Aorta (tissue), 5 donors: ENCODE measurements at places on chromosomes 2 and 18. TPM values are rescaled to one million over a fixed set of nuclear protein-coding genes. Genes with fewer than 3 reads are reported as not detected.
A peak's percentile ranks its signal among the peaks of the same experiment; 100 is the strongest.

GRCh38 chr2:45897842-45898241 is 246.4 kb downstream of the PRKCE start:
- H3K36me3 ChIP-seq, result no peaks in the 10 kb centered on the region
- no peaks in the 10 kb centered on the region for H3K27me3 ChIP-seq
- no peak overlapping the region for H3K4me3 ChIP-seq
- DNase-seq, result no peak
- H3K4me1 ChIP-seq, result no peaks in the 10 kb centered on the region
- H3K27ac ChIP-seq, result no peak overlapping the region

Gene GULP1
- total RNA-seq, result 68.8 TPM

- no peak for DNase-seq
- no peaks in the 10 kb centered on the region for H3K4me1 ChIP-seq
- H3K36me3 ChIP-seq, result no peaks in the 10 kb centered on the region
- H3K4me3 ChIP-seq, result peak overlapping the region; percentile 51
These were observed 693 bp upstream of the PDK1 start for GRCh38 chr2:172555272-172555521.

DNA sequence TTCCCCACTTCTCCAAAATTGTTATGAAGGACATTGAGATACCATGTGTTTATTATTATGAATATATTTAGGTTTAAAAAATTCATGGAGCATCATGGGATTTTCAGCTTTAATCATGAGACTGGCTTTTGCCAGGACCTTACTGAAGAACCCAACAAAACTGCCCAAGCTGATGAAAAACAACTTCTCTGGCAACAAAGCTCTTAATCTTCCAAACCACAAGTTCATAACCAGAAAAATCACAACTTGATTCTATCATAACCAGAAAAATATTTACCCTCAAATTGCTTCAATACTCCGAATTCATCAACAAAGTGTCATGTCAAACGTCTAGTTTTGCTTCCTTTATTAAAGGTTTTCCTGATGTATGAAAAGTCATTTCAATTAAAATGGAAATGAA is 971.8 kb upstream of the ACVR2A start:
- no peak overlapping the region for H3K4me3 ChIP-seq
- H3K36me3 ChIP-seq, result no peaks in the 10 kb centered on the region
- H3K27ac ChIP-seq, result no peak overlapping the region
- DNase-seq, result no peak
- no peaks in the 10 kb centered on the region for H3K27me3 ChIP-seq
- no peaks in the 10 kb centered on the region for H3K4me1 ChIP-seq

GRCh38 chr2:153464395-153464794 is 14.2 kb downstream of the RPRM start:
- H3K4me1 ChIP-seq, result no peaks in the 10 kb centered on the region
- no peaks in the 10 kb centered on the region for H3K36me3 ChIP-seq
- H3K27ac ChIP-seq, result no peak overlapping the region
- H3K27me3 ChIP-seq, result no peaks in the 10 kb centered on the region

Gene HNMT
- total RNA-seq, result 82.8 TPM
